NCI-H1694 (cell line): ENCODE measurements at places on chromosomes 1 and 21.

- DNase-seq = no peak
These were observed 76.4 kb downstream of the EVI5 start for GRCh38 chr1:92708368-92708950.

GRCh38 chr1:160665330-160666078, 18.7 kb upstream of the SLAMF1 start:
- no peak for DNase-seq

GRCh38 chr21:15928196-15928595, 198.4 kb downstream of the USP25 start:
- no peak for DNase-seq

DNA sequence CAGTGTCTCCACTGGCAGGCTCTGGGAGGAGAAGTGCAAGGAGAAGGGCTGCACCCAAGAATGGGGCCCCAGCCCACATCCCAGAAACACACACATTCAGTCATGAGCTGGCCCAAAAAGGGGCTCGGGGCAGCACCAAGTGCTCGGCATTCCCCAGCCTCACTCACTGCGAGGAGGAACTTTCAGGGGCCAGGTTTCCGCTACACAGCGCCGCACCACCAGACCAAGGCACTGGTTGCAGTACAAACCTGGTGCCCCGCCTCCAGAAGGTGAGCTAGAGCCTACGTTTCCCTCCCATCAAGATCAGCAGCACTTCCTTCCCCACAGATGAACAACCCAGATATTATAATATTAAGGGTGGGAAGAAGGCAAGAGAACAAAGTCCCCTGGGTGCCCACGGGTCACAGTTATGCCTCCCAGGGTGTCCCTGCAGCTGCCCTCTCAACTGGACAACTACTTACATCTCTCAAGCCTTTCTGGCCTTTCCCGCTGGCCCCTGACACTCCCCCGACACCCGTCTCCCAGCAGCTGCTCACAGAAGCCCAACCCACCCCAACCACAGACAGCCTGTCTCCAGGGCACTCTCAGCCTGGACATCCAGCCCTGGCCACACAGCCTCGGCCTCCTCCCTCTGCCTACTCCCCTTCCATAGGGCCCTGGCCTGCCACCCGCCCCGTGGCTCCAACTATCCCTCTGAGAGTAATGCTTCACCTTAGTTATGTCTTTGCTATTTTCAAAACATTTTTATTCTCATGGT, 3.8 kb downstream of the PBXIP1 start:
- DNase-seq = no peak

- no peak for DNase-seq
These were observed 749 bp downstream of the CITED4 start for GRCh38 chr1:40861224-40862003.

GRCh38 chr1:32878637-32879041, 7.7 kb upstream of the HPCA start:
- no peak for DNase-seq

- DNase-seq = no peak
These were observed 1594.3 kb downstream of the PLA2G4A start for GRCh38 chr1:188423073-188423472.

DNA sequence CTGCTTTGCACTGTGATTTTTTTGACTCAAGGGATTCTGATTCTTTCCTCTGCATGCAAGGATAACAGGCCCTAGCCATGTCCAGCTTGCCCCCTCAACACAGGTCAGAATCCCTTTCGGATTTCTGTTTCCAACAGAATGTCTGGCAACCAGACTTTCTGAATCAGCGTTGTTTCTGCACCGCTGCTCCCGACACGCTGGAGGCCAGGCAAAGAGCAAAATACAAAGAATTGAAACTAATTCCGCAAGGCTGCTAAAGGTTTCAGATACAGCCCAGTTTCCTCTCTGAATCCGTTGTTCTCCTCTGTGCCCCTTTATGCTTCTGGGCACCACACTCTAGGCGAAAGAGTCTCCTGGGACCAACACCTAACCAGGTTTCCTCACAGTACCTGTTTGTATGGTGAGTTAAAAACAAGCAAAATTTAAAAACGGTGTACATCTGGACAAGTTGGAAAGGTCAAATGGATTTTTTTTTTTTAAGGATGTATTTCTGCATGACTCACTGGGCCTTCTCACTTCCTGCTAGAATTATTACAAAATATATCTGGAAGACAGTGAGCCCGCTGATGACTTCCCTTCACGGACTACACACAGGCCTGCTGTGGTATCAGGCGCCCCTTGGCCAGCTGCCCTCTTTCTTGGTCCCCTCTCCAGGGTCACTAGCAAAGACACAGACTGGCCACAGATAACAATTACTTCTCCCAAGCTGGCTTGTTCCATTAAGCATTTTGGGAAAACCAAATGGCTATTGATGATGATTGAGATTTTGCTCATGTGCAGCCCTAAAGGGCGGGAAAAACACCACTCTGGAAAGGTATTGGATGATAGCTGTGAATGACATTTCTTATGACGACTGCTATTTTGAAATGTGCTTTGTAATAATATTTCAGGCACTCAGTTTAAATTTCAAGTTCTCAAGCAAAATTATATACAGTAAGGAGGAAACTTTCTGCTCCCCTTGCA, 118.3 kb downstream of the TGFB2 start:
- DNase-seq = no peak

DNA sequence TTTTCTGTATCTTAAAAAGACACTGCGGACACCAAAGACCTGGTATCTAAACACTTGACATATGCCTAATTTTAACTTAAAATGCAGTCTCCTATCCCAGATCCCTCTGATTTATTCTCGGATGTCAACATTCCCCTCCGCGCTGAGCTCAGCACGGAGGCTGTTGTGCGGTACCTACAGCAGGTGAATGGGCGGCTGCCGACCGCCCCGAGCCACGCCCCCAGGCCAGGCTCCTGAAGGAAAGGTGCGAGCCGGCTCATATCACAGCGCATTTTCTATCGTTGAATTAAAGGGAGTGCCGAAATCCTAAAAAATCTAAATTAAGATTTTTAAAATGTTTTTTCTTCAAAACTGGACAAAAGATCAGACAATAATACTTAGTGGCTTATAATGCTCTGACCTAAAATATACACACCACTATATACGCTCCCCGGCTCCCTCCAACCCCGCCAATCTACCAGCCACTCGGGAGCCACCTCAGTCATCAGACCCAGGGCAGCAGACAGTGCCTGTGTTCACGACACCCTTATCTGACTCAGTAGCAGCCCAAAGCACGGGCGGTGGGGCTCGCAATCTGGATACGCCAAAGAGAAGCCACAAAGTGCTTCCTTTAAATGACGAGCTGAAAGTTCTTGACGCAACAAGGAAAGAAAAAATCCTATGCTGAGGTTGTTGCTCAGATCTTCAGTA, 4.1 kb downstream of the WRAP73 start:
- no peak for DNase-seq

GRCh38 chr21:22311741-22312462, 1313.7 kb downstream of the NCAM2 start:
- DNase-seq = no peak

GRCh38 chr21:42027085-42027821, 17.1 kb upstream of the ZBTB21 start:
- no peak for DNase-seq

GRCh38 chr1:243582326-243582725, 267.7 kb downstream of the AKT3 start:
- peak; percentile 98 for DNase-seq

DNA sequence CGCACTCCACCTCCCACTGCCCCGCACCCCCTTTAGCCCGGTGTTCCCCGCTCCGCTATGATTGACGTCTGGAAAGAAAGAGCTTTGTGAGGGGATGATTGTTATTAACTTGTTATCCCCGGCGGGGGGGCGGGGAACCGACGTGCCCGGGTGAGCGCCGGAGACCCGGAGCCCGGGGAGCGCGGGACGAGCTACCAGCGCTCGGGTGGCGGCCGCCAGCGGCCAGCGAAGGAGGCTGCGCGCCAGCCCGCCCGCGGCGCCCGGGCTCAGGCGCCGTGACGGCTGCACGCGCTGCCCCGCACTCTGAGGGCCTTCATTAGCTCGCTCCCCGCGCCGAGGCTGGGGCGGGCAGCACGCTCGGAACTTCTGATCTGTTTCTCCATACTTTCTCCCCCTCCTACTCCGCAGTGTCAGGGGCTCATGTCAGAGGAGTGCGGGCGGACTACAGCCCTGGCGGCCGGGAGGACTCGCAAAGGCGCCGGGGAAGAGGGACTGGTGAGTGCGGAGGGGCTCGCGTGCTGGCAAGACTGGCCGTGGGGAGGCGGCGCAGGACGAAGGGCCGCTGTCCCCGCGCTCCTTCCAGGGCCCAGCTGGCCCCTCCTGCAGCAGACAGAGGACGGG, 2.1 kb downstream of the LHX8 start:
- no peak for DNase-seq

DNA sequence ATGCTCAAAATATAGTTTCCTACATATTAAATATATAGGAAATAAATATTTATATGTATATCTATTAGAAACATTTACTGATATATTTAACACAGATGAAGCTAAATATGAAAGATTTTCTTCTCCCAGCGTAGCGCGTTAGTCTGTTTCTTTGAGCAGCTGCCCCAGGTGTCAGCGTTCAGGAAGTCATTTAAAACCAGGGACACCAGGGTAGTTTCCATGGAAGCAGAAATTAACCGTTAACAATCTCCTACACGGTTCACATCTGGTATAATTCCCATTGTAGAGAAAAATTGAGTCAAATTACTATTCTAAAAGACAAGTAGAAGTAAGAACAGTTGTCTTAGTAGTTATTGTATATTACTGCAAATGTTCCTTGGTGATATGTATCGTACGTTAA, 1443.7 kb downstream of the MRPL39 start:
- no peak for DNase-seq

GRCh38 chr1:156445789-156446263, 54.7 kb downstream of the MEF2D start:
- peak; percentile 98 for DNase-seq

- DNase-seq = no peak
These were observed 33.2 kb upstream of the RGS2 start for GRCh38 chr1:192775631-192776030.

DNA sequence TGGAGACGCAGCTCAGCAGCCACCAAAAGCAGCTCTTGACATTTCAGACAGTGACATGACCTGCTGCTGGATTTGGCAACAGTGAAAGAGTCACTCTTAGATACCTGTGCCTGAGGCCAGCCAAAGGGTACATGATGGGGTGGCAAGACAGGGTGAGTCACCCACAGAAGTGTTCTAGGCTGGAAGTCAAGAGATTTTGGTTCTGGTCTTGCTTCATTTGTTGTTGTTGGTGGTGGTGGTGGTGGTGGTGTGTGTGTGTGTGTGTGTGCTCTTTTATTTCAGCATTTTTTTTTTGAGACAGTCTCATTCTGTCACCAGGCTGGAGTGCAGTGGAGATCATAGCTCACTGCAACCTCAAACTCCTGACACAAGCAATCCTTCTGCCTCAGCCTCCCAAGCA, 25.8 kb downstream of the SHISAL2A start:
- no peak for DNase-seq

DNA sequence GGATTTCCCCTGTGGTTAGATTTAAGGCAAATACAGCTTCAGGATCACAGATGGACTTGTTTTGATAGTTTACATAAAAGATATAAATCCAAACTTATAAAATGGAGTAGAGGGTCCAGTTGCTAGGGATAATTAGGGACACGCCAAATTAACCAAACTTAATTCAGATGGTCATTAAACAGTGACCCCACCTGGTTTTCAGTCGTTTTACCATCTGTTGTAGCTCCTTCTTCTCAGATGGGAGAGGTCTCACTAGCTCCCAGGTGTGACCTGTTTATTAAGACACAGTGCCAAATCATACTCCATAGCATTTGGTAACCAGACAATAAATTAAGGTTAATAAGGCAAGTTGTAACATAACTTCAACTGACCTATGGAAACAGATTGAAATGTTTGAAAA, 8.1 kb upstream of the GADD45A start:
- no peak for DNase-seq

DNA sequence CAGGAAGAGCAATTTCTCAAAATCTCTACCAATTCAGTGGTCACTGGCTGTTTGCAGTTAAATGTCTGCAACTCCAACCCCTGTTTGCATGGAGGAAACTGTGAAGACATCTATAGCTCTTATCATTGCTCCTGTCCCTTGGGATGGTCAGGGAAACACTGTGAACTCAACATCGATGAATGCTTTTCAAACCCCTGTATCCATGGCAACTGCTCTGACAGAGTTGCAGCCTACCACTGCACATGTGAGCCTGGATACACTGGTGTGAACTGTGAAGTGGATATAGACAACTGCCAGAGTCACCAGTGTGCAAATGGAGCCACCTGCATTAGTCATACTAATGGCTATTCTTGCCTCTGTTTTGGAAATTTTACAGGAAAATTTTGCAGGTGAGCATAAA, 167.2 kb downstream of the CRB1 start:
- DNase-seq = no peak

GRCh38 chr1:218255090-218255489, 30.0 kb upstream of the RRP15 start:
- DNase-seq = no peak

DNA sequence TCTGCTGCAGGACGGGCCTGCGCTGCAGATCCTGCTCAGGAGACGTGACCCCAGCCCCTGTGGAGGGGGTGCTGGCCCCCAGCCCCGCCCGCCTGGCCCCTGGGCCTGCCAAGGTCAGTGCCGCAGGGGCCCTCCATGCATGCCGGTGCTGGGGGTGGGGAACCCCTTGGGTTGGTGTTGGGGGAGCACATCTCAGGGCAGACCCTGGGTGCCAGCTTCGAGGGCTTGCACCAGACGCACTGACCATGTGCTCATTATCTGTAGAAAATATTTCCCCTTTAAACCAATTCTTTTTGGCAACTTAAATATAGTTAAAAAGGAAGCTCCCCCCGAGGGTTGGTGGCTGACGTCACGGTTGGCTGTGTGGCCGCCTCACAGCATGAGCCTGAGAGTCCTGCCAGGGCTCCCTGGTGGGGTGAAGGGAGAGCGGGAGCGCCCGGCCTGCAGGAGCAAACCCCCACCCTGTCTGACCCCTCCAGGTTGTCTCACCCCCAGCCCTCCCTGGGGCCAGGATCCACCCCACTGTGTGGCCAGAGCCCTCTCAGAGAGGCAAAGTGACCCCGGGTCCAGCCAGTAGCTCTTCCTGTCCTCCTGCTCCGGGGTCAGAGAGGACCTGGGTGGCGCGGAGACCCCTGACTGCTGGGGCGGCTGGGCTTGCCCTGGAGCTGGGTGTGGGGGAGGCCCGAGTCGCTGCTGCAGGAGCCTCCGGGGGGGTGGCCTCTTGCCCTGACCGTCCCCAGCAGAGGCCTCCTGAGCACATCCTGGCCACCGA, 5.3 kb upstream of the PFKL start:
- no peak for DNase-seq

DNA sequence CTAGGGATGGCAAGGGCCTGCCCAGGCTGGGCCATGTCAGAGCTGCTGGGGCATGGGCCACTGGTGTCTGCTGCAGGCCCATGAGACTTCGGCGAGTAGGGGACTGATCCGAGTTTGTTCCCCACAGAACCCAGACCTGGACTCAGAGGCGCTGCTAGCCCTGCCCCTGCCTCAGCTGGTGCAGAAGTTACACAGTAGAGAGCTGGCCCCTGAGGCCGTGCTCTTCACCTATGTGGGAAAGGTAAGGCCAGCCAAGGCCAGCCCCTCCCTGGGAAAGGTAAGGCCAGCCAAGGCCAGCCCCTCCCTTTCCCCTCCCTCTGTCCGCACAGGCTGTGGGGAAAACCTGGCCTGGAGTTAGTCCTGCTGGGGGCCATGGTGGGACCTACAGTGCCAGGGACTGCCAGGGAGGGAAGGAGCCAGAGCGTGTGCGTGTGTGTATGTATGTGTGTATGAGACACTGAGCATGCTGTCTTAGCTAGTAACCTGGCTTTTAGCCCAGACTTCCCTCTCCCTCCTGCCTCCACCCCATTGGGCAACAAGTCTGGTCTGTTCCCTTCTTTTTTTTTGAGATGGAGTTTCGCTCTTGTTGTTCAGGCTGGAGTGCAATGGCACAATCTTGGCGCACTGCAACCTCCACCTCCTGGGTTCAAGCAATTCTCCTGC, 8.0 kb downstream of the FAAH start:
- DNase-seq = peak; percentile 50
